Bone marrow (tissue), 2 donors: ENCODE measurements at places on chromosomes 3 and 15.

DNA sequence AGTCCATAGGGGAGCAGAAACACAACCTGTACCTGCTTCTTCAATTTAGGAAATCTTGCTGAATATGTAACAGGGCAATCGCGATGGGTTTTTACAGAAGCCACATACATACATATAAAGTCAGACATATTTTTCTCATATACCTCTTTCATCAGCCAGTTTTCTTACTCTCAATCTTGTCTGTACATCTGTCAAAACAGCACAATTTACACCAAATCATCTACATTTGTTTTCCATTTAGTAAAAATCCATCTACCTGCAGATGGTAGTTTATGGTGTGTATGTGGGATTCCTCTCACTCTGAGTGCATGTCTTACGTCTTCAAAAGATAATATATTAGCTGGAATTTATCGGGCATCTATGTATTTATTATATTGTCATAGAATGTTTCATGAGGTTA is 208.7 kb downstream of the ZPLD1 start:
- DNase-seq, result no peak

- DNase-seq, result no peak
Observed at GRCh38 chr3:14867936-14868570, 49.3 kb downstream of the FGD5 start.

- no peak for DNase-seq
Observed at GRCh38 chr3:108024146-108024850, 66.5 kb downstream of the CD47 start.

GRCh38 chr15:81569286-81570080 is 195.5 kb upstream of the TMC3 start:
- no peak for DNase-seq

- DNase-seq, result no peak
Observed at GRCh38 chr3:182716114-182716688, 77.1 kb upstream of the ATP11B start.

DNA sequence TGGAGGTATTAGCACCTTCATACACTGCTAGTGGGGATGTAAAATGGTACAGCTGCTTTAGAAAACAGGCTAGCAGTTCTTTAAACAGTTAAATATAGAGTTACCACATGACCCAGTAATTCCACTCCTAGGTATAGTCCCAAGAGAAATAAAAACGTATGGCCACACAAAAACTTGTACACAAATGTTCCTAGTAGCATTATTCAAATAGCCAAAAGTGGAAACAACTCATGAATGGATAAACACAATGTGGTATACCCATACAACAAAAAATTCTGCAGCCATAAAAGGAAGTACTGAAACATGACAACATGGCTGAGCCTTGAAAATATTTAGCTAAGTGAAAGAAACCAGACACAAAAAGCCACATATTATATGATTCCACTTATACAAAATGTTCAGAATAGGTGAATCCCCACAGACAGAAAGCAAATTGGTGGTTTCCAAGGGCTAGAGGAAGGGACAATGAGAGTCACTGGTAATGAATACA is 40.8 kb upstream of the KLF13 start:
- DNase-seq, result no peak

- DNase-seq, result no peak
Observed at GRCh38 chr15:36208868-36209582, 370.4 kb upstream of the CDIN1 start.

GRCh38 chr15:62533687-62534086 is 368.6 kb upstream of the C2CD4B start:
- no peak for DNase-seq

DNA sequence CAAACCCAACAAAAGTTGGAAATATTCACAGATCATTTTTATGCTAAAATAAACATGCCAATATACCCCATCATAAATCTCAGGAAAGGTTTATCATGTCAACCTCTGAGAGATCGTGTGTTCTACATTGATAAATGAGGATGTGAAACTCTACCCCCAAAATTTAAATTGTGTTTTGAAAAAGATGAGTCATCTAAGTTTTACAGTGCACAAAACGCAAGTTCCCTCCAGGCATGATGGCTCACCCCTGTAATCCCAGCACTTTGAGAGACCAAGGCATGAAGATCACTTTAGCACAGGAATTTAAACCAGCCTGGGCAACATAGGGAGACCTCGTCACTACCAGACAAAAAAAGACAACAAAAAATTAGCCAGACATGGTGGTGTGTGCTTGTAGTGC is 1487.0 kb upstream of the GBE1 start:
- DNase-seq, result no peak

GRCh38 chr15:91627473-91628278 is 225.8 kb upstream of the SLCO3A1 start:
- DNase-seq, result no peak

- DNase-seq, result no peak
Observed at GRCh38 chr3:26623419-26624208, 1.0 kb downstream of the LRRC3B start.

DNA sequence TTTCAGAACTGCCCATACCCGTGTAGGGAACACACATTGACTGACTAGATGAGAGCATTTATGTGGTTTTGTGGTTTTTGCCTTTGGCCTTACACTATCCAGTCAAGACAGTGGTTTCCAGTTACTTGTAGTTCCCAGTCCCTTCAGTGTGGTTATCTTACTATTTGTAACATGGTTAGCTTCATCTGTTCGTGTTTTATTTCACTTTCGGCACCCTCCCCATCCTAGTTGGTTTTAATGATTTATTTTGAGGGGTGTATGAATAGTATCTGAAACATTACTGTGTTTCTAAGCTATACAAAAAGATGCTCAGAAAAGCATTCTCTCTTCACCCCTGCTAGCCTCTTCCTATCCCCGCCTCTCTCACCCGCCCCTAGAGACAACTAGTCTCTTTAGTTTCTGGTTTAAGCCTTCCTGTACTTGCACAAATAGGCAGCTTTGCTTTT is 14.1 kb downstream of the LYSMD4 start:
- DNase-seq, result no peak
